ENCODE measurements at places on chromosomes 1 and 21.

GRCh38 chr1:95276429-95276828, 42.4 kb downstream of the RWDD3 start:
- DNase-seq, result no peak

GRCh38 chr1:210129092-210129491, 103.5 kb upstream of the SERTAD4 start:
- DNase-seq, result no peak

DNA sequence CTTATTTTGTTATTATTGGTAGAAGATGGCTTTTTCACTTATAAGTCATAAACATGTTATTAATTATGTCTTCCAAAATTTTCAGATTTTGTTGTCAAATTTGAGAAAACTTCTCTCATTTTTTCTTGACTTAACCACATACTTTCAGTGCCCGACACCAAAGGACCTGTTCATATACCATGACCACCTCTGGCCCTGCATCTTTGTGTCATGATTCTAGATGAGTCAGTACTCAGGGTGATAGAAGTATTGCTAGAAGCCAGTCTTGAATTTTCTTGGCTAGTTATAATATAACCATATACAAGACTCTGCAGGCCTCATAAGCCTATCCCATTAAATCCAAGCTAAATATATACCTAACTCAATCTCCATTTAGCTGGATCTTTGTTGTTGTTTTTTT, 35.4 kb upstream of the DPH5 start:
- DNase-seq, result no peak

GRCh38 chr1:1434131-1434823, 1.2 kb upstream of the VWA1 start:
- no peak for DNase-seq

- no peak for DNase-seq
These were observed 14.9 kb downstream of the CREG1 start for GRCh38 chr1:167538657-167539056.

DNA sequence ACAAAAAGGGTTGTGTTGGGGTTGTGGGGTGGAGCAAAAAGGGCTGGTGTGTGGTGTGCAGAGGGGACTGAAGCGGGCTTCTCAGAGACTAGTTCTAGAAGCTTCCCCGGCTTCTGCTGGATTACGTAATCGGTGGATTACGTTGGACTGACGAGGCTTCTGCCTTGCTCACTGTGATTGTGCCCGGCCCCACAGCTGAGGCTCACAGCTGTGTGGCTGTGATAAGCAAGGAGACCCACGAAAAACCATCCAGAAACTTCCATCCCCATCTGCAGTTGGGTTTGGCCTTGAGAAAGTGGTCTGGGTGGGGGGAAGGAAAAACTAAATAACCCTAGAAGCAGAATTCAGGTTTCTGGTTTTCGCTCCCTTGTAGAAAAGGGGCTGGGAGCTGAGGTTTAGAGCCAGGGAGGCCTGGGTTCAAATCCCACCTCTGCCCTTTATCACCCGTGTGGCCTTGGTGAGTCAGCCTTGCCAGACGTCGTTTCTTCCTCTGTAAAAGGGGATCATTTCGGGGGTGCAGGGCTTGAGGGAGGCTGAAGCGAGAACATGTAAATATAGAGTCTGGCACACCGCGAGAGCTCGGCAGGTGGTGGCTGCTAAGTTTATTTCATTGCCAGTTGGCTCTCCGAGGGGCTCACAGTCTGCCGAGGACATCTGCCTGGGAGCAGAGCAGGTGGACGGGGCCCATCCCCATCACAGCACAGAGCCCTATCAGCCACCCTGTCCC, 30.4 kb upstream of the DISP3 start:
- DNase-seq, result no peak

- no peak for DNase-seq
These were observed 26.3 kb downstream of the PER3 start for GRCh38 chr1:7810395-7810794.

DNA sequence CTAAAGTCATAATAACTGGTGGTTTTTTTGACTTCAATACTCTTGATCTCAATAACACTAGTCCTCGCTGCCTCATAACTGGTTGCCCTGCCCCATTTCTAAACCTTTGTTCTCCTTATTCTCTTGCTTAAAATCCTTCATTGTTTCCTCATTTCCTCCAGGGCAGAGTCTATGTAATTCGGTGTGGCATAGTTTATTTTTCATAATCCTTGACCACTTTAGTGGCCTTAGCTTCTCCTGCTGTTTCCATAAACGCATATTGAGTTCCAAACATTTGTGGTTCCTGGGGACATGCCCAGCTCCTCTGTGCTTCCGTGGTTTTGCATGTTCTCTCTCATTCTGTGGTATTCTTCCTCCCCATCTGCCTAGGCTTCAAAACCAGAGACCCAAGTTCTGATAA, 19.0 kb upstream of the TLCD4 start:
- DNase-seq, result no peak

DNA sequence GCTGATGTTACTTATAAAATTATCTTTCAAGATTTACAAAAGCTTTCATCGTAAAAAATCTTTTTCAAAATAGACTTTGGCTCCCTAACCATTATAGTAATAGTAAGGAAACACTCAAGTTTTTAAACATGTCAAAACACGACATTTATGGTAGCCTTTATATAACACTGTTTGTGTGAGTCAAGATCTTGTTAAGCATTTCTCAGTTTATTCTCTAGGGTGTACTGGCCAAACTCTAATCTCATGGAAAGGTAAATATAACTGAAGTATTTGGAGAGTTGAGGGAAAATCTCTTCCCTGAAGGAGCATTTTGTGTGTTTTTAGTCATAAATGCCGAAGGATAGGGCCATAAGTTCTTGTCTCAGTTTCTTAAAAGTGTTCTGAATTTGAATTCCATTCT, 790.9 kb upstream of the NCAM2 start:
- no peak for DNase-seq

DNA sequence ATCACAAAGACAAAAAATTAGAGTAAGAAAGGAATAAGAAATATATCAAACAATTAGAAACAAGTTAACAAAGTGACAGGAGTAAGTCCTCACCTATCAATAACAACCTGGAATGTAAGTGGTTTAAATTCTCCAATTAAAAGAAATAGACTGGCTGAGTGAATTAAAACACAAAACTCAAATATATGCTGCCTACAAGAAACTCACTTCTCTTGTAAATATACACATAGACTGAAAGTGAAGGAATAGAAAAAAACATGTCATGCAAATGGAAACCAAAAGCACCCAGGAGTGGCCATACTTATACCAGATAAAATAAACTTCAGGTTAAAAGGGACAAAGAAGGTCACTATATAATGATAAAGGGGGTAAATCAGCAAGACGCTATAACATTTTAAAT, 43.2 kb upstream of the NUF2 start:
- no peak for DNase-seq

GRCh38 chr1:221979444-221980032, 237.6 kb upstream of the DUSP10 start:
- DNase-seq, result no peak

DNA sequence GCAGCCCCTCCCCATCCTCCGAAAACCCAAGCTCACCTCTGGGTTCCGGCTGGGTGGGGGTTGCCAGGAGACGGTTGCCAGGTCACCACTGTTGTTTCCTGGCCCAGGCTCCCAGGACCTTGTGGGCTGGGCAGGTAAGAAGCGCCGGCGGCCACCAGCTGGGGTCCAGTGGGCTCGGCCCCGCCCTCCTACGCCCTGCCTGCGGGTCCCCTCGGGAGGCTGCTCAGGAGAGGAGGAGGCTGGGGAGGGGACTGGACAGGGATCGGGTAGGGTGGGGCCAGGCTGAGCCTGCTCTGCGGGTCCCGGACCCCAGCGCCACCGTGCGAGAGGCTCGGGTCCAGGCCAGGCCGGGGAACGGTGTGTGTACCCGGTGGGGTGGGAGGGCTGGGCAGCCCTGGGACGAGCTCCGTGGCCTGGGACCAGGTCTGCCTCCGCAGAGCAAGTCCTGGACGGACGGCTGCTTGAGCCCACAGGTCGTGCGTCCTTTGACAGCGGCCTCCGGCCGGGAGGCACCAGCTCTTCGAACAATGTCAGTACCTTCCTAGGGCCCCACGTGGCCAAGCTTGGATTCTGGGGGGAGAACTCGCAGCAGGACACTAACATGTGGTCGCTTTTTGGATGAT, at the start of gene TTLL10:
Gene TTLL10, plus strand, starts transcription at position 88 of the 623 bp plus-strand sequence. CDS start 5,336 bp downstream, outside the sequence.
- DNase-seq, result no peak

- DNase-seq, result no peak
These were observed 50.8 kb downstream of the SRRM1 start for GRCh38 chr1:24693827-24694379.

- DNase-seq, result peak; percentile 94
These were observed 1.6 kb upstream of the MMP23B start for GRCh38 chr1:1630191-1630964.

- no peak for DNase-seq
These were observed 43.4 kb downstream of the TSNAX start for GRCh38 chr1:231571904-231572303.

DNA sequence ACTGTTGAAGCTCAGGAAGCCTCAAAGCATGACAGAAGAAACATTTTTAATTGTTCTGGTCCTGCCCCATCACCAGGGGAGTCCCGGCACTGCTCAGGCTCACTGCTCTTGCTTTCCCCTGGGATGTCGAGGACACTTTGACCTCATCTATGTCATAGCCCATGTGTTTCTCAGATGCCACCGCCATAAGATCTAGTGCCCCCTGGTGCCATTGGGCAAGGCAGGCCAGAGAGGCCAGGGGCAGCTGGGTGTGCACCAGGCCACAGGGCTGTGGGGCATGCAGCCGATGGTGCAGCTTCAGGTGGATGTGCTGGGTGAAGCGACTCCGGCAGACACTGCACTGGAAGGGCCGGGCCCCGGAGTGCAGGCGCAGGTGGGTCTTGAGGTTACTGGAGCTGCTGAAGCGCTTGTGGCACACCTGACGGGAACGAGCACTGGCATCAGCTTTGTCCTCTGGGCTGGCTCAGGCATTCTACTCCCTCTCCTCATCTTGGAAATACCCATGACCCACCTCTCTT, 7.7 kb upstream of the CRYBG2 start:
- DNase-seq, result no peak

Data from Jurkat, Clone E6-1 (cell line).